SW 1271 (cell line): ENCODE measurements at places on chromosomes 3 and 15.
A peak's percentile ranks its signal among the peaks of the same experiment; 100 is the strongest.

DNA sequence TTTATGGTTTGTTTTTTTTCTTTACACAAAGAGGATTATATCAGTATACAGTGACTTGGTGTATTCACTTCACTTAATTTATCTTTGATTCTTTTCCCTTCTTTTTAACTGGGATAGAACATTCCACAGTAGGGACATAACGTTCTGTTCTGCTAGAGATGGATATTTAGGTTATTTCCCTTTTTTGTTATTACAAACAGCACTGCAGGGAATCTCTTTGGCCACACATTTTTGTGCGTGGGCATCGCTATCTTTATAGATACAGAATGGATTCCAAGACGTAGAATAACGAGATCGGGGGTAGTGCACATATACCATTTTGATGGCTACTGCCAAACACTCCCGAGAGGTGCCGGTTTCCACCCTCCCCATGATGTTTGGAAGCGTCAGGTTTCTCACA is 44.8 kb downstream of the PXYLP1 start:
- no peak for DNase-seq

- DNase-seq: no peak
These were observed 356.8 kb downstream of the FOXP1 start for GRCh38 chr3:71226565-71227269.

- no peak for DNase-seq
These were observed 14.9 kb upstream of the TBC1D23 start for GRCh38 chr3:100245927-100246326.

GRCh38 chr3:5384557-5385236 is 197.2 kb downstream of the EDEM1 start:
- no peak for DNase-seq

DNA sequence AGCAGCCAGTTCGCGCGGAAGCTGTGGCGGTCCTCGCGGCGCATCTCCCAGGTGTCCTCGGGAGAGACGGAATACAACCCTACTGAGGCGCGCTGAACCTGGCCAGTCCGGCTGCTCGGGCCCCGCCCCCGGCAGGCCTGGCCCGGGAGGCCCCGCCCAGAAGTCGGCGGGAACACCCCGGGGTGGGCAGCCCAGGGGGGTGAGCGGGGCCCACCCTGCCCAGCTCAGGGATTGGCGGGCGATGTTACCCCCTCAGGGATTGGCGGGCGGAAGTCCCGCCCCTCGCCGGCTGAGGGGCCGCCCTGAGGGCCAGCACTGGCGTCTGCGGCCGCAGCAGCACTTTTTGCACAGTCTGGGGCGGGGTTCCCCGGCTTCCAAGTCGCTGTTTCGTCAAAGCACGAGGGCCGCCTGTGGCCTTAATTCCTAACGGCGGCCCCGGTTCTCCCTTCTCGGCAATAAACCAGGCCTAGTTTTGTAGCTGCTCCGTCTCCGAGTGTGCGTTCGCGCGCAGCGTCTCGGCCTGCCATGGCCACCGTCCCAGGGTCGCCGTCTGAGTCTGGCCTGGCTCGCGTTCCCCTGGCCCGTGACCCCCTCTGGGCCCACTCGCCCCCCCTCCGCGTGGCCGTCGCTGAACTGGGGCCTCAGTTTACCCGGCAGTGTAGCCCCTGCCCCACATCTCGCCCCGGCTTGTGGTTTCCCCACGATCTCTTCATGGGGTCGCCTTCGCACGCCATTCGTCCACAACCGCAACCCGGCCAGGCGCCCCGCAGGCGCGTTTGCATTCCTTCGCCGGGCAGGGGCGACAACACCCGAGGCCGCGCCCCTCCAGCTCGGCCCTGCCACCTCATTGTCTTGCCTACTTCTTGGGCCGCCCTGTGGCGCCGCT is 30.0 kb downstream of the NBEAL2 start:
- DNase-seq: no peak

DNA sequence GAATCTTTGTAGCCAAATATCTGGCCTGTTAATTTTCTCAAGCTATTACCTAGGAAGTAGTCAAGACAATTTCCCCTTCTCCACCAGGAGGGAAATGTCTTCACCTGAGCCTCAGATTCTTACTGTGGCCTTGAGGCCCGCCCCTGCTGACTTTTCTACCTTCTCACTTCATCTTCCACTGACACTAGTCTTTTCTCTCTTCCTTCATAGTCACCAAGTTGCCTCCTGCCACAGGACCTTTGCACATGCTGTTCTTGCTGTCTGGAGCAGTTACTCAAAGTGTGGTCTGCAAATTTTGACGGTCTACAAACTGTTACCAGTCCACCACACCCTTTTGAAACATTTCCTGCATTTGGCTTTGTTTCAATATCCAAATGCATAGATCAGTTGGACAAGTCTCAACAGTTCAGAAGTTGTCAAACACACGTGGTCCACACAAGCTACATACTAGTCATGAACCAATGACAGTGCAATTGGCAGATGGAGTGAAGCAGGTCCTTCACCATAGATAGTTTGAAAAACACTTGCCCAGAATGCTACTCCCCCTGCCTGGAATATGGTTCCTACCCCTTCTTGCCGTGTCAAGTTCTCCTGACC is 100.5 kb downstream of the OSBPL10 start:
- no peak for DNase-seq

DNA sequence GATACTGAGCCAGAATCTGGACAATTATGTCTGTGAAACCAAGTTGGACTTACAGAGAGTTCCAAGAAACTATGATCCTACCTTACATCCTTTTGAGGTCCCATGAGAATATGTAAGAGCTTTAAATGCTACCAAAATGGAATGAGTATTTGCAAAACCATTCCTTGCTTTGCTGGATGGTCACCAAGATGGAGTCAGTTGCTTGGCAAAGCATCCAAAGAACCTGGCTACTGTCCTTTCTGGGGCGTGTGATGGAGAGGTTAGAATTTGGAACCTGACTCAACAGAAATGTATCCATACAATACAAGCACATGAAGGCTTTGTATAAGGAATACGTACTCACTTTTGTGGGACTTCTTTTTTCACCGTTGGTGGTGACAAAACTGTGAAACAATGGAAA is 36.2 kb downstream of the AP4E1 start:
- DNase-seq: no peak

GRCh38 chr3:110419096-110419495 is 652.5 kb upstream of the NECTIN3 start:
- peak; percentile 34 for DNase-seq

DNA sequence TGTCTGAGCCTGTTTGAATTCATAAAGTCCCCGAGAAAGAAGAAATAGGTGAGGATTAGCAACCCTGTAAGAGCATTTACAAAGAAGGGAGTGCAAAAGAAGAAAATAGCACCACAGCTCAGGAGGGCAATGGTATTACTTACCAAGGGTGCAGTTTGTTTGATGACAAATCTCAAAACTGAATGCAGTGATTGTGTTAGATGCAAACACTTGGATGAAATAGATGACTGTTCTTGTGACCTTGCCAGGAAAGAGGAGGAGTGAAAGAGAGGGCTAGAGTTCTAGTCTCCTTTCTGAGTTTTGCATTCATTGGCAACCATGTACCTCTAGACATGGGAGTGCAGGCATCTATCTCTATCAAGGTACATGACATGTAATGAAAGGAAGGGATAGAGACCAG is 1030.8 kb upstream of the CFAP20DC start:
- DNase-seq: no peak

DNA sequence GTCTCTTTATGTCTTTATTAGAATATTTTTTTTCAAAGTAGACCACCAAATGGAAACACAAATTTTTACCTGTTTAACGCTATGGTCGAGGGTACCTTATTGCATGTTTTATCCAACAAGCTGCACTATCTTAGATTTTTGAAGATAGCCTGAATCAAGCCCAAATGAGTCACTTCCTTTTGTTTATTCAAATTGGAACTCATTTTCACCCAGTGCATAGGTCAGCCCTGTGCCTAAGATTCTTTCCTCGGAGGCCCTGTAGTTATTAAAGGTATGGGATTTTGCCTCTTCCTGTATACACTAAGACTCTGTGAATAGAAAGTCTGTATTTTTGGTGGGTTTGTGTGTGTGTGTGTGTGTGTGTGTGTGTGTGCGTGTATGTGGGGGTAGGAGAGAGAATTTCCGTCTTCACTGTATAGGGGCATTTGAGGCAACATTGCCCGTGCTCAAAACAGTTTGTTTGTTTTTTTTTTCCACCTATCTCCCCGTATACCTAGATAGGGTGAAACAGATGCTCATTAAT is 358.0 kb upstream of the CADM2 start:
- no peak for DNase-seq

- DNase-seq: no peak
These were observed 6.2 kb upstream of the IP6K1 start for GRCh38 chr3:49792371-49793150.

- no peak for DNase-seq
These were observed 18.7 kb downstream of the PDE8A start for GRCh38 chr15:85000189-85000864.

DNA sequence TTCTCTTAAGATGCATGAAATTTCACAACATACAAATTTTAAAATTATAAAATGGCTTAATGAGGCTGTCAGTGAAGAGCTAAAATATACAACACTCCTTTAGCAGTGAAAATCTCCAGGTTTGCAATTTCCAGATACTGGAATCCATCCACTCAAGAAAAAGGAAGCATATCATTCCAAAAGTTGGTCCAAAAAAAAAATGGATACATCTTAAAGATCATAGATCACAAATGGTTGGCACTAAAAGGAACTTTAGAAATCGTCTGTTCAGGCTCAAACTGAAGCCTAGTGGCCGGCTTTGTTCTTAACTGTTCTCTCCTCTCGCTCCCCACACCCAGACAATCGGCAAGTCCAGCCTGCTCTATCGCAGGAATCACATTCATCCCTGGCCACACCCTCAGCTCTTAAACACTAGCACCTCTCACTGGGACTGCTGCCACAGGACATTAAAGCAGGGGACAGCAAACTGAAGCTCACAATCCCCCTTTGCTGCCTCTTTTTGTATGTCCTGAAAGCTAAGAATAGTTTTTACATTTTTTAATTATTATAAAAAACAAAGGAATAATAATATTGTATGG is 130.3 kb upstream of the CDIN1 start:
- no peak for DNase-seq

DNA sequence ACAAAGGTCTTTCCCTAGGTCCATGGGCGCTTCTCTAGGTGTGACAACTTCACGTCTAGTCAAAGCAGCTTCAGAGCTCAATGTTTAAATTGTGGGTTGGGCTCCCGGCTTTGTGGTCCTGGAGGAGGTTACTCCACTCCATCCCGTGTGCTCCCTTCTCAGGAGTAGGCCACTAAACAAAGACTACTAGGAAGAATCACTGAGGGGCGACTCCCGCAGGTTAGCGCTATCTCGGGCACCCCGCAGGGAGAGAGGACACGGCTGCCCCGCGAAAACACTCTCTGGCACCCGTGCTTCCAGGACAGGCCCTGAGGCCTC is 500 bp downstream of the PARP6 start:
- no peak for DNase-seq

DNA sequence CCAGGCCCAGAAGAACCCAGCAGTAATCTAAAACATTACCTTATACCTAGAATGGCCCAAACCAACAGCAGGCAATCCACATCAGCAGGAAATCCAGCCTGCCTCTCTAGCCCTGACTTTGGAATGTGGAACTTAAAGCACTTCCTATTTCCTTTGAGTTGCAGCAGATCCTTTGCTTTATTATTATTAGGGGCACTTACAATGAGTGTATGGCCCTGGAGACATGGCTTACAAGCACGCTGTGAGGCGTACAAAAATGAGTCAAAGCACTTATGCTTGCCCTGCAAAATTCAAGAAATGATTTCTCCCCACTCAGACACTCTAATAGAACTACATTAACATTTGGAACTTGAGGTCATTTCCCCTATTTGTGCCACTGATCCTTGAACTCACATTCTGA is 9.5 kb upstream of the KNSTRN start:
- DNase-seq: no peak

DNA sequence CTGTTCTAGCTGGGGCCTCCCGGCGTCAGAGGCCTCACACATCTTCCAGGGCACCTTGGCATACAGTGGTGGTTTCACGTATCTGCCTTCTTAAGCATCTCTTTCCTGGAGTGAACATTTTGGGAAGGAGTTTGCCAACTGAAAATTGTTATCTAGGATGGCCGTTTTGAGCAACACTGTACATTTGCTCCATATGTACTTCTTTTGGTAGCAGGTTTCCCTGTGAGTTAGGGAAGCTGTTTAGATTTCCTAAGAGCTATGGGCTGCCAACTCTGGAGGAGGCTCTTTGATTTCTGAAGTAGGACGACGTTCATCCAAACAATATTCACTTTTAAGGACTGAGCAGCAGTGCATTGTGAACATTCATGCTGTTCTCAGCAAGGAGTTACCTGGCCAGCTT is 665.9 kb downstream of the SQOR start:
- no peak for DNase-seq

- no peak for DNase-seq
These were observed 38.3 kb downstream of the WHAMM start for GRCh38 chr15:82847703-82848102.

- no peak for DNase-seq
These were observed 51.7 kb downstream of the PCSK6 start for GRCh38 chr15:101437618-101438481.

GRCh38 chr15:71444866-71445590 is 329.8 kb downstream of the THSD4 start:
- DNase-seq: no peak

- no peak for DNase-seq
These were observed 440.2 kb downstream of the CNTN6 start for GRCh38 chr3:1532935-1533606.

DNA sequence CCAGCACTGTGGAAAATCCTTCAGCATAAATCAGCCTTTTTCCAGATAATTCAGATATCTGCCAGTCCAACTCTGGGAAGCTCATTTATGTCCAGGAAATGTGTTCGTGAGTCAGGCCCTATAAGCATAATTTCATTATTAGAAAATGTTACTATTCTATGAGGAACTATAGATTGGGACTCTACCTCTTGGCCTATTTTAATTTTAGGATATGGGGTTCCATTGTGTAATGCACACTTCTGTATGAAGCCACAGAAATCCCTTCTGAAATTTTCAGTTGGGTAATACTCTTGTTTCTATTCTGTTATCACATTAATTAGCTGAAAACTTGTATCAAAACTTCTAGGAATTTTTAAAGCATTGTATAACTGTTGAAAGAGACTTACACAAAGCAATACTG is 43.9 kb upstream of the IL12A start:
- no peak for DNase-seq

GRCh38 chr3:104992676-104993075 is 374.0 kb upstream of the ALCAM start:
- DNase-seq: no peak

DNA sequence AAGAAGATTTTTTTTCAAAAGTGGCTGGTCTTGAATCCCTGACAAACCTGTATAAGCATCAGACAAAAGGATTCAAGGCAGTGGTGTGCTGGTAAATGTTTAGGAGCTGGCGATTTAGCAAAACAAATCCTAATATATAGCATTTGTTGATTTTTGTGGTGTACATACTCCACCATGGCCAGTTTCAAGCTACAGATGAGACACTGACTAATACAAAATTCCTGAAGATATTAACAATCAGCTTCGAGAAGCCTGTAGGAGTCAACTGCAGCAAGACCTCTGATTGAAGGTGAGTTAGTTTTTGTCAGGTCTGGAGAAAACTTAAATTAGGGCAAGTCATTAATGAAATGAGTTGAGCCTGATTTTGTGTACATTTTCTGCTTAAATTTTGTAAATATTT is 6.7 kb downstream of the STRIT1 start:
- no peak for DNase-seq

- DNase-seq: no peak
These were observed 38.5 kb upstream of the FAN1 start for GRCh38 chr15:30865257-30865656.
